ENCODE measurements at places on chromosomes 2 and 18.

DNA sequence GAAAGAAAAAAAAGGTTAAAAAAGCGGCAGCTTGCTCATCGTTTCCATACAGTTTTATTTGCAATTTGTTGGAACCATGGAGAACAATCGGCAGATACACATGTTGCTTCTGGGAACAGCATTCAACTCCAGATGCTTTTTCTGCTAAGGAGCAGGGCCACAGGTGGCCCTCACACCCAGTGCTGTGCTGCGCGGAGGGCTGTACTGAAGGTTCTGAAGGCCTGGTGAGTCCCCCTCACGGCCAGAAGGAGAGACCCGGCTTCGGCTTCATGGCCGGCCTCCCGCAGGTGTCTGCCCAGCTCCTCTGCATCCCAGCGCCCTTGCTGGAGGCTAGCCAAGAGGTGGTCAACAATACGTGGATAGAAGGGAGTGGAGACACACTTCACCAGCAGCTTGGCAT, 394.3 kb downstream of the NBAS start:
- H3K27ac ChIP-seq: no peak overlapping the region
- no peak for DNase-seq
- no peak overlapping the region for H3K4me3 ChIP-seq
- no peaks in the 10 kb centered on the region for H3K27me3 ChIP-seq

DNA sequence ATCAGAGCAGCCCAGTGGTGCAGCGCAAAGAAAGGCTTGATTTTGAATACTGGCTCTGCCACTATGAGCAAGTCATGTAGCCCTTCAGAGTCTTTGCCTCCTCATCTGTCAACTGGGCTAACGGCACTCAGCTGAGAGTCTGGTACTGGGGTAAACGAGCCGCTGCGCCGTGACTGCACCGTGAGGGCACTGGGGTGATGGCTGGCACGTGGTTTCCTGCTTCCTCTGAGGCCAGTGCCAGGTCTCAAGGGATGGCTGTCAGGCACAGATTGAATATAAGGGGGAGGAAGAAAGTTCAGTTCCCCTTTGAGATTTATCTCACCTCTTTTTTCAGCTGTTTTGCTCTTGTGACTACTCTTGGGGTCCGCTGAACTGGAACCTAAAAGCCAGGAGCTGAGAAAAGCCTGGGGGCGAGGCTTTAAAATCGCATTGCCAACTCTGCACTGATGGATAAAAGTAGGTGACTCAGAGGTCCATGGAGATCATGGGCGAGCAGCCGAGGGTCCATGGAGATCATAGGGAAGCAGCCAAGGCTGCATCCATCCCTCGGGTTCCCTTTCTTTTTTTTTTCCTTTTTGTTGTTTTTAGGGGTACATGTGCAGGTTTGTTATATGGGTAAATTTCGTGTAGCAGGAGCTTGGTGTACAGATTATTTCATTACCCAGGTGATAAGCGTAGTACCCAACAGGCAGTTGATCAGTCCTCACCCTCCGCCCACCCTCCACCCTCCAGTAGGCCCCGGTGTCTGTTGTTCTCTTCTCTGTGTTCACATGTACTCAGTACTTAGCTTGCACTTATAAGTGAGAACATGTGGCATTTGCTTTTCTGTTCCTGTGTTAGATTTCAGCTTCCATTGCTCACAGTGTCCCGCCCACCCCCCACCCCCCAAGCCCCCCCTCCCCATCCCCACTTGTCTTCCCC, 114.3 kb downstream of the SPP2 start:
- 0 out of 2 replicates have a peak, but pooled peaks cover 5% of the 10 kb centered on the region for H3K4me1 ChIP-seq
- H3K4me3 ChIP-seq: no peak overlapping the region
- DNase-seq: no peak
- H3K27ac ChIP-seq: no peak overlapping the region

GRCh38 chr2:53785366-53785765, 1.4 kb downstream of the ASB3 start:
- no peak overlapping the region for H3K4me3 ChIP-seq
- H3K27me3 ChIP-seq: no peaks in the 10 kb centered on the region
- no peak for DNase-seq
- no peak overlapping the region for H3K27ac ChIP-seq
- no peaks in the 10 kb centered on the region for H3K36me3 ChIP-seq

DNA sequence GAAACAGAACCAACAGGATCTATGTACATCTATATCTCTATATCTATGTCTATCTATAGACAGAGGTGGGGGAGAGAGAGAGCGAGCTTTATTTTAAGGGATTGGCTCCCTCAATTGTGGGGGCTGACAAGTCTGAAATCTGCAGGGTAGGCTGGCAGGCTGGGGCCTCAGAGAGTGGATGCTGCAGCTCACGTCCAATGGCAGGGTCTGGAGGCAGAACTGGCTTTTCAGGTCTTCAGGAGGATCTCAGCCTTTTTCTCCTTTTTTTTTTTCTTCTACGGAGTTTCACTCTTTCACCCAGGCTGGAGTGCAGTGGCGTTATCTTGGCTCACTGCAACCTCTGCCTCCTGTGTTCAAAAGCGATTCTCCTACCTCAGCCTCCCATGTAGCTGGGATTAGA, 77.2 kb downstream of the ARL4C start:
- no peak overlapping the region for H3K27ac ChIP-seq
- H3K36me3 ChIP-seq: no peaks in the 10 kb centered on the region
- H3K4me1 ChIP-seq: peaks cover 8% of the 10 kb centered on the region

- H3K4me3 ChIP-seq: no peak overlapping the region
- H3K36me3 ChIP-seq: no peaks in the 10 kb centered on the region
- peaks cover 93% of the 10 kb centered on the region for H3K27me3 ChIP-seq
- no peak overlapping the region for H3K27ac ChIP-seq
- H3K4me1 ChIP-seq: no peaks in the 10 kb centered on the region
These were observed 53.8 kb downstream of the AQP12A start for GRCh38 chr2:240745456-240745855.
